ENCODE measurements at places on chromosomes 5 and 9. TPM values are rescaled to one million over a fixed set of nuclear protein-coding genes. Genes with fewer than 3 reads are reported as not detected.
A peak's percentile ranks its signal among the peaks of the same experiment; 100 is the strongest.

DNA sequence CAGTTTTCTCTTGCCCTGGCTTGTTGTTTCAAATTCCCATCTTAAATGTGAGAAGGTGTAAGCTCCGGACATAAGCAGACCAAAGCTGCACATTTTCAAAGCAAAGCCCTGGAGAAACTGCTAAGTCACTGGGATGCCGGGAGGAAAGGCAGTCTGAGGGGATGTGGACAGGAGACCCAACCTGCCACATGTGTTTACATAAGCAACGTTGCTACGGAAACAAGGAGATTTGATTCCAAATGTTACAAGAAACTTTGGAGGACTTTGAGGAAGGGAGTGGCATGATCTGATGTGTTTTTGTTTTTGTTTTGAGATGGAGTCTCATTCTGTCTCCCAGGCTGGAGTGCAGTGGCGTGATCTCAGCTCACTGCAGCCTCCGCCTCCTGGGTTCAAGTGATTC lies 25.7 kb upstream of the INSYN2B start:
- DNase-seq = no peak

- DNase-seq = no peak
These were observed at the start of gene TAL2 for GRCh38 chr9:105662184-105663104. Gene TAL2 (plus strand): TSS chr9:105662457. CDS start chr9:105662497, 40 bp downstream.

GRCh38 chr5:21862986-21863385 lies 990.2 kb downstream of the CDH12 start:
- DNase-seq = no peak

DNA sequence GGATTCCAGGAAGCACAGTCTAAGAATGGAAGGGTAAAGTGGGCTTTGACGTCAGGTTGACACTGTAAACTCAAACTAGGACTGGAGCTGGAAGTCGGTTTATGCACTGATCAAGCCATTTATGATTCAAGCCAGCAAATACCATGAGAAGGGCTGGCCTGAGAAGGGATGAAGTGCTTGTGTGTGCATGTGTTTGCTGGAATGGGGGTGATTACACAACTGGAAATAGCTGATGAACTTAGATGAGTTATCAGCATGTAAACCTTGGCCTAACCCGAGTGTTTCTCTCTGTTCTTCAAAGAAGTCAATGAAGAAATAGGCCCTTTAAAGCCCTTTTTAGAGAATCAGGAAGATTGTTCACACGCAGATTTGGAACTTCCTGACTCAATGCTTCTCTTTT lies 287.6 kb downstream of the RFX3 start:
- no peak for DNase-seq

DNA sequence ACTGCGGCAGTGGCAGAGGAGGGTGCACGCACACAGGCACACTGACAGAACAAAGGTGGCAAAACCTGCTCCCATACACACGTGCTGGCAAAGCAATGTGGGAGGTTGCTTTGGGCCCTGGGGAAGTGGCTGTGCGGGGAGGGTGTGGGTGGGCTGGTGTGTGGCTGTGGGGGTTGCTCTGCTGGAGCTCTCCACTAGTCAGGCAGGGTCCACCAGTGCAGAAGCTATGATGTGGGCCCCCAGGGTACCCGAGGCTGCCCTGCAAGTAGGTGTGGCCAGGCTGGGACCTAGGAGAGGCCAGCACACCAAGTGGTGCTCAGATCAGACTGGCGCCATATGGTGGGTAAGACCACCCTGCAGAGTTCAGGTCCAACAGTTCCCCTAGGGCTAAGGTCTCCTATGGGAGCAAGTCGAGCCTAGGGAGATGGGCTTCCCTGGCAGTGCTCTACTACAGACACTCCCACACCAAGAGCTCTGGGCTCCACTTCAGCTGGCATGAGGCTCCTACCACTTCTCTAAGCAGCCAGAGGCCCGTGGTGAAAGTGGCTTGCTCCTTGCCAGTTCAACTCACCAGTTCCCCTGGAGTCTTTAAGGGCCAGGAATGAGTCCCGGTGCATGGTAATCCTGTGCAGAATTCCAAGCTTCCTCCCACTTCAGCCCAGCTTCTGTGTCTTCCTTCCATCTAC lies 46.2 kb upstream of the IFNE start:
- DNase-seq = no peak

DNA sequence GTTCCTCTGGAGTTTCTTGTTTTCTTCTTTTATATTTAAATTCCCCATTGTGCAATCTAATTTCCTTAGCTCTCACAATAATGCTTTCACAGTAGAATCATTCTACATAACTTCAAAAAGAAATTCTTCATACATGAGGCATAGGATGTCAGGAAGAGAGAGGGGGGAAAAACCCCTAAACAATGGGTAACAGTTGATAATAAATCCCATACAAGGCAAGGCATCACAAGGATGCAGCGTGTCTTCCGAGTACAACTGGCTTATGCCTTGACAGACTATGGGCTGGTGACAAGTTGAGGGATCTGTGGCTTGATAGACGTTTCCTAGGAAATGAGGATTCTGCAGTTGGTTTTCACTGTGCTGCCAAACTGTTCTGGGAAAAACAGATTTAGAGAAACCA lies 247.4 kb downstream of the ARL15 start:
- DNase-seq = no peak

- DNase-seq = no peak
These were observed 500.3 kb downstream of the ARHGEF28 start for GRCh38 chr5:74126294-74126693.

- no peak for DNase-seq
These were observed 9.0 kb downstream of the TOR1B start for GRCh38 chr9:129811967-129812363.

DNA sequence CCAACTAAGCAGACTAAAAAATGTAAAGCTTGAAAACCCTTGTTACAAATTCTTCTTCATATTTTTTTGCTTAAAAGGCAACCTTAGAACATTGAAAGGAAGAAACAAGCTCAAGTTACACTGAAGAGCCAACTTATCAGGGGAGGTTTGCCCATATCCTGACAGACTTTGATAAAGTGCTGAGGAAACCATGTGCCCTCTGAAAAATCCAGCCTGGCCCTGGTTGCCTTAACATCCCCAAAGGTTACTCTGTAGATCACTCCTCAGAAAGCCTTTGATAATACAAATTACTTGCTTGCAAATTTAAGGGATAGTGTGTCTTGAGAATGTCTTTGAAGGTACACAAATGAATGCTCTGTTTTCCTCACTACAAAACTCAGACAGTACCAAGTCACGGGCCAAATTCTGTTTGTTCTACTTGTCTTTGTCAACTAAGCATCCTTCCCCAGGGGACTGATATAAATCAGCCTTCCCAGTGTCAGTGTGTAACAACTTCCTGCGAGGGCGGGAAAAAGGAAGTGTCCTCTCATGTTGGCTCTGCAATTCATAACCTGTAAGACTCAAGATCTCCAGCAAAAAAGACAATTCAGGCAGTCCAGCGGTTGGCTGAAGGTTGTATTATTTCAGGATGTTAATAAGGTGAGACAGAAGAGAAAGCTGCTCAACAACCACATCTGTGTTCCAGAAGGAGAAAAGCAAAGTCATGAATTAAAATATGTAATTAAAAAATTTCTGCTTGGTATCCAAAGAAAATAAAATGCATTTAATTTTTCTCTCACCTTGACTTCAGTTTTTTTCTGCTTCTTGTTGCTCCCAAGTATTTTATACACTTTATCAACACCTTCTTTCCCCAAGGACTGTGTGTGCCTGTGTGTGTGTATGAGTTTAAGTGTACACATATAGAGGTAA lies 199.9 kb downstream of the PIK3R1 start:
- no peak for DNase-seq

GRCh38 chr5:44774279-44774880 lies 34.4 kb upstream of the MRPS30 start:
- no peak for DNase-seq

DNA sequence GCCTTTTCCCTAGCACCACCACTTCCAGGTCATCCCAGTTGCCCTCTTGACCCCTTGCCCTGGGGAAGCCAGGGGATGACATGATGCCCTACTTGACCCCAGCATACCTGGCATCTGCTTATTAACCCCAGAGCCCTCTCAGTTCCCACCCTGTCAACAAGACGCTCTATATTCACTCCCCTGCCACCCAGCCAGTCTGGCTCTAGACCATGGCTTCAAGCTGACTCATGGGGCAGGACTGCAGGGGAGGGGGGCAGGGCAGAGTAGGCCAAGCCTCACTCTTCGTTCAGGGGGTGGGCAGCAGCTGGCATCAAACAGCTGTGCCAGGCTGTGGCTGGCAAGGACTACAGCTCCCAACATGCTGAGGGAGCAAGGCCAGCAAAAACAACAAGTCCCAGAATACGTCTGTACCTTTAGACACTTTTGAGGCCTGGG lies 5.3 kb downstream of the ATOSB start:
- no peak for DNase-seq

DNA sequence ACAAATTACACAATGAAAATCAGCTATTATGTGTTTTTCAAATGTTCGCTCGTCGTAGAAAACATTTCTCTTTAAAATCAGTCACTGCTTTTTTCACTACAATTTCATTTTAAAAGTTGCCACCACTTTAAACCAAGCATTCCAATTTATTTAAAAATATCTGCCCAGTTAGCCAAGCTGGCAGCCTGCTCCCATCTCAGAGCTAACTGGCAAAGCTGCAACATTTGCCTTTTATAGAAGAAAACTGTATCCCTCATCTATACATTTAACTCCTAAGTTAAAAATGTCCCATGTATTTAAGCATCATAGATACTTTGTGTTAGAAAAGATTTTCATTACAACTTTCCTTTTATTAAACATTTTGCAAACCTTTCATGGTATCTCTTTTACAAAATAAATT lies 294.9 kb upstream of the ADAMTS16 start:
- DNase-seq = no peak

GRCh38 chr5:176631383-176632200 lies 1.1 kb downstream of the EIF4E1B start:
- no peak for DNase-seq

- peak; percentile 68 for DNase-seq
These were observed 2.1 kb upstream of the GLIS3 start for GRCh38 chr9:4301971-4302427.

- DNase-seq = no peak
These were observed 1388.3 kb upstream of the C9orf72 start for GRCh38 chr9:28961623-28962022.

DNA sequence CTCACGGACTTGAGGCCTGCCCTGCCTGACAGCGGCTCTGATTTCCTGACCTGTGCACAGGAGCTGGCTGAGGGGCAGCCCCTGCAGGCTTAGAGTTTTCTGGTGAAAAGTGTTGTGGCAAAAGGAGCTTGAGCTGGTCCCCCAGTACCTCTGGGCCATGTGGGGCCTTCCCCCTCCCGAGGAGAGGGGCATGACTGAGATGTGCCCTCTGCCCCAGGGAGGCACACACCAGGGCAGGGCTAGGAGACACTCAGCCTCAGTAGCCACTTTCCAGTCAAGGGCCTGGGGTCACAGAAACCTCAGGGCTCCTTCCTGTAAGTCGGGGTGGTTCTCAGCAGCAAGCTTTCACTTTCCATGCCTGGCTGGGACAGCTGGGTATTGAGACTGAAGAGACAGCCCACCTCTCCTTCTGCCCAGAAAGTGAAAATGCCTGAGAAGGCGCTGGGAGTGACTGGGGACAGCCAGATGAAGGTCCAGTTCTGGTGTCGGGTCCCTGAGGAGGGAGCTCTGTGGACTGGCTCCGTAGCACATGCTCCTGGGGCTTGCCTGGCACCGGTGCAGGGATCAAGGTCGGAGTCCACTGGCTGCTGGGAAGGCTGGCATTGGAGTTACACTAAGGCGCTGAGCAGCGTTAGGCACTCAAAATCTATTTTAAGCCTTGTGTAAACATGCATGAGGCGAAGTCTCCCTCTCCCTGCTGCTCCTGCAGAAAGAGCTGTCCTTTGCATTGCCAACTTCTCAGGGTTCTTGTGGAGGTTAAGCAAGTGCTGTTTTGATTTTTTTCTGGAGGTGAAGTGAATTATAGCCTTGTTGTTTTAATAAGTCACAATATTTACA lies 394.9 kb downstream of the GADD45G start:
- DNase-seq = no peak

GRCh38 chr9:35179347-35180280 lies 17.8 kb downstream of the UNC13B start:
- no peak for DNase-seq

- no peak for DNase-seq
These were observed 74.7 kb upstream of the COL5A1 start for GRCh38 chr9:134566936-134567335.

GRCh38 chr9:98971168-98971914 lies 27.6 kb downstream of the COL15A1 start:
- DNase-seq = no peak

DNA sequence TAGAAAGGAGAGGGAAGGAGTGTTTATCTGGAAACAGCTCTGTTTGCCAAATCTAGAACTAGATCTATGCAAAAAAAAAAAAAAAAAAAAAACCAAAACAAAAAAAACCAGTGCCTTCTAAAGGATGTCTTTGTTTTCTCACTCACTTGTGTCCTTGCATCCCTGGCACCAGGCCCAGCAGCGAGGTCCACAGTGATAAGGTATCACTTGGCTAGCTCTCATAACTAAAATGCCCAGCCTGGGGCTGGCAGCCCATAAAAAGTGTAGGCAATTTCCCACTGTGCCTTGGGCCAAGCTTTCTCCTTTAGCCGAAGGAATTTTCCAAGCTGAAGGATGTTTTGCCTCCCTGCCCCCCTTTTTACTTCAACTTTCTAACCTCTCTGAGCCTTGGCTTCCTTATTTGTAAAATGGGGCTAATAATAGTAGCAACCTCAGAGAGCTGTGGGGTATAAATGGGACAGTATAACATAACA lies 20.8 kb downstream of the RGS3 start:
- no peak for DNase-seq

- no peak for DNase-seq
These were observed 160.2 kb downstream of the SH3GL2 start for GRCh38 chr9:17739022-17739421.

- DNase-seq = no peak
These were observed 25.5 kb upstream of the TIFAB start for GRCh38 chr5:135477613-135478066.

GRCh38 chr5:150649108-150650020 lies 8.9 kb downstream of the SYNPO start:
- DNase-seq = no peak

DNA sequence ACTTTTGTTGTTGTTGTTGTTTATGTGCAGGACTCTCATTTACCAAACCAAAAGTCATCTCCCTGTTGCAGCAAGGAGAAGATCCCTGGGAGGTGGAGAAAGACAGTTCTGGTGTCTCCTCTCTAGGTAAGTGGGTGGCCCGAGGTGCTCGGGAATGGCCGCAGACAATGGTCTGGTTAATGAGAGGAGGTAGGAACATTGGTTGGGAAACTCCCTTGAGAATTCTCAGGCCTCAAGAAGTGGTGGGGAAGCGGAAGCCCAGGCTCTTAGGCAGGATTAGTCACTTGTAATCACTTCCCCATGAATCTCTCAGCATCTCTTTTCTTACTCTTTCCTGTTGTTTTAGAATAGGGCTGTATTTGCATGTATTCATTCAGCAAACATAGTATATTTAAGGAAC lies 7.2 kb downstream of the ZNF354B start:
- DNase-seq = no peak

- DNase-seq = no peak
These were observed 34.3 kb downstream of the ZNF462 start for GRCh38 chr9:106897236-106897635.

- no peak for DNase-seq
These were observed 11.7 kb upstream of the INPP5E start for GRCh38 chr9:136451221-136451877.

The PHF24 gene
- total RNA-seq = 0.12 TPM

The C9 gene
- not detected for total RNA-seq

The GRM6 gene
- total RNA-seq = not detected

The CCL28 gene
- 6.2 TPM for total RNA-seq

The FAM221B gene
- not detected for total RNA-seq

The TAF7 gene
- total RNA-seq = 40.6 TPM

The TMEM215 gene
- not detected for total RNA-seq

The PALM2AKAP2 gene
- 3.8 TPM for total RNA-seq

The SLC9A3 gene
- 1.3 TPM for total RNA-seq
